Keratinocyte (primary cell): ENCODE measurements at places on chromosomes 5 and 9.

DNA sequence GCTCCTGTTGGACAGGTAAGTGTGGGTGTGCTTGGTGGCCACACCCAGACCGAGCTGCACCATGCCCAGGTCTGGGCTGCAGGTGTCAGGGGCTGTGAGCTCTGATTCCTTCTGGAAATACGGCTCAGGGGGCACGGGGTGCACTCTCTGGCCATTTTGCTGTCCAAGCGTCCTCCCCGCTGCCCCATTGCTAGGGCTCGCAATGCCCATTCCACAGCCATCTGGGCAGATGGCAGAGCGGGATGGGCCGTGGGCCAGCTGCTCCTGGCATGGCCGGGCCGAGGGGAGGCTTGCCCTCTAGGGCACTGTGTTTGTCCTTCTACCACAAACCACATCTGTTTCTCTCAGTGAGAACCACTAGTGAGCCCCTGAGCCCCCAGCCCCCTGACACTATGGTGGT is 67.9 kb upstream of the RXRA start:
- DNase-seq, result no peak

GRCh38 chr5:135477613-135478066 is 25.5 kb upstream of the TIFAB start:
- DNase-seq, result no peak

- no peak for DNase-seq
These were observed 184.5 kb downstream of the PDZD2 start for GRCh38 chr5:31823472-31823871.

GRCh38 chr5:5432020-5432707 is 9.7 kb downstream of the ICE1 start:
- no peak for DNase-seq

- no peak for DNase-seq
These were observed 101.2 kb downstream of the TRIM36 start for GRCh38 chr5:115068239-115069086.

GRCh38 chr9:110198357-110198756 is 9.6 kb downstream of the C9orf152 start:
- no peak for DNase-seq

- DNase-seq, result no peak
These were observed 58.5 kb upstream of the MYO10 start for GRCh38 chr5:16994565-16994964.

DNA sequence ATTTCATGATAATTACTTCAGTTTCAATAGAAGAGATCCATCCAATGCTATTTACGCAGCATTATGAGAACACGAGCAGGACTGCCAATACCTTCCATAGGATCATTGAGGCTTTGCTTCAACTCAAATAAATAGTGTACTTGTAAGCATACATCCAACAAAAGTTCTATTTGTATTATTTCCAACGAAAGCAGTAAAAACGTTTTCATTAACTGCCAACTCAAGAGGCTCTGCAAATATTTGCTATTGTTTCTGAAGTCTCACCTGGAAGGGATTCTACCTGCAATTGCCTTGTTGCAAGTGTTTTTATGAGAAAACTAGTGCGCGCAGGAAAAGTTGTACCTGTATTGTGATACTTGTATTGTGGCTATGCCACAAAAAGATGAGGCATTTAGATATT is 11.0 kb upstream of the GNPDA1 start:
- DNase-seq, result no peak

DNA sequence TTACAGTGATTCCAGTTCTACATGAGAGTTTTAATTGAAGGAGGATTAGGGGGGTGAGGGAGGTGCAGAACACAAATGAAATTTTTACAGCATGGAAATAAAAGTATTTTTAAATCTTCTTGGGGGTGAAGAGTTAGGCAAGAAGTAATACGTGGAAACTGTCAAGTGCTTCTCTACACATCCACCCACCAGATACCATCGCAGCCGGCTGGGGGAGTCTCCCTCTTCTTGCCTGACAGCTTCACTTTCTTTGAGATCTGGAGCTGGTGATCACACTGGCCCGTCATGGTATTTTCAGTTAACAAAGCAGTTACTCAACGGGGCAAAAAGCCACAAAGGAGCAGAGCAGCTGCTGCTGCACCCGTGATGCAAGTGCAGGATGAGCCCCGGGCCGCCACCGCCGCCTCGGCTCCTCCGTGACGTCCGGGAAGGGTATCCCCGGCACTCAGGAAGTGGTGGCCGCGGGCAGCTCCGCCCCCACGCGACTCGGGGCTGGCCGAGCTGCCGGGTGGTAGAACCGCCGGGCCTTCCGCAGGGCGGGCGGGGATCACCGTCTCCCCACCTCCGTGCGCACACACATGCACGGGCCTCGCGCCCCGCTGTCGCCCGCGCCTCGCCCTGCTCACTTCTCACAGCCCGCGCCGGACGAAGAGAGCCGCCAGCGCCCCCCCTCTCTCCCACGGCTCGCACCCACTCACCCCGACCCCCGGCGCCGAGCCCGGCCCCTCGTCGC is 2.4 kb upstream of the NR4A3 start:
- DNase-seq, result peak; percentile 46

- no peak for DNase-seq
These were observed 23.4 kb downstream of the GFPT2 start for GRCh38 chr5:180329606-180330269.

- DNase-seq, result no peak
These were observed 174.3 kb downstream of the TRPM3 start for GRCh38 chr9:70947086-70947485.

GRCh38 chr9:105418588-105419500 is 29.0 kb upstream of the FSD1L start:
- no peak for DNase-seq

GRCh38 chr9:1125741-1126140 is 75.6 kb downstream of the DMRT2 start:
- no peak for DNase-seq

- DNase-seq, result no peak
These were observed 20.1 kb upstream of the TCERG1 start for GRCh38 chr5:146426853-146427618.

GRCh38 chr5:10310066-10310779 is 2.5 kb upstream of the CMBL start:
- DNase-seq, result peak; percentile 69

DNA sequence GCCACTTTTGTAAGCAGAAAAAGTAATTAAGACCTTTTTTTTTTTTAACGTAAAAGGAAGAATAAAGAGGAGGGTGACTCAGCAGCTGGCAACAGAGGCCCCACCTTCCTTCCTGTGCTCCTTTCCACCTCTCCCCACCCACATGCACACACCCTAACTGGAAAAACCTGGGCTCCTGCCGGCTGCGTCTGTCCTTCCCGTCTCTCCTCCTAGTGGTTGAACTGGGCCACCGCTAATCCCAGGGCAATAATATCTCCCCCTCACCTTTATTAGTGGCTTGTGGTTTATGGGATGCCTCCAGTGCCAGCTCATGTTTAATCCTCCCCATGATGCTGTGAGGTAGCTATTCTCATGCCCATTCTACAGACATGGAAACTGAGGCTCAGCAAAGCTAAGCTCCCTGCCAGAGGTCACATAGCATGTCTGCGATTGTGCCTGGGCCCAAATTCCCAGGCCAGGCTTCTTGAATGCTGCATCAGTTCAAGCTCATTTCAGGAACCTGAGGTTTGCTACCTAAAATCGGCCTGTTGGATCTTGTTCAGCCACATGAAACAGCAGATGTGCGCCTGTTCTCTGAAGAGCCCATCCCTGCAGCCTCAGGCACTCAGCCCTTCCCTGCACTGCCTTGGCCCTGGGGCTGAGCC is 60.9 kb upstream of the IL17B start:
- DNase-seq, result peak; percentile 90

DNA sequence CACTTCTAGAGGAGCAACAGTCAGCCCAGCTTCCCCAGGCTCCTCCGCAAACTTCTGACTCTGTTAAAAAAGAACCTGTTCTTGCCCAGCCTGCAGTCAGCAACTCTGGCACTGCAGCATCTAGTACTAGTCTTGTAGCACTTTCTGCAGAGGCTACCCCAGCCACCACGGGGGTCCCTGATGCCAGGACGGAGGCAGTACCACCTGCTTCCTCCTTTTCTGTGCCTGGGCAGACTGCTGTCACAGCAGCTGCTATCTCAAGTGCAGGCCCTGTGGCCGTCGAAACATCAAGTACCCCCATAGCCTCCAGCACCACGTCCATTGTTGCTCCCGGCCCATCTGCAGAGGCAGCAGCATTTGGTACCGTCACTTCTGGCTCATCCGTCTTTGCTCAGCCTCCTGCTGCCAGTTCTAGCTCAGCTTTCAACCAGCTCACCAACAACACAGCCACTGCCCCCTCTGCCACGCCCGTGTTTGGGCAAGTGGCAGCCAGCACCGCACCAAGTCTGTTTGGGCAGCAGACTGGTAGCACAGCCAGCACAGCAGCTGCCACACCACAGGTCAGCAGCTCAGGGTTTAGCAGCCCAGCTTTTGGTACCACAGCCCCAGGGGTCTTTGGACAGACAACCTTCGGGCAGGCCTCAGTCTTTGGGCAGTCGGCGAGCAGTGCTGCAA is 72.8 kb downstream of the NUP214 start:
- DNase-seq, result no peak

- no peak for DNase-seq
These were observed 2.6 kb downstream of the SLC6A7 start for GRCh38 chr5:150192462-150192861.

- no peak for DNase-seq
These were observed 29.6 kb downstream of the C5orf58 start for GRCh38 chr5:170262061-170263045.

- no peak for DNase-seq
These were observed 41.9 kb downstream of the CDK7 start for GRCh38 chr5:69276422-69277174.

GRCh38 chr9:120477534-120478001 is 102.4 kb downstream of the CDK5RAP2 start:
- no peak for DNase-seq

DNA sequence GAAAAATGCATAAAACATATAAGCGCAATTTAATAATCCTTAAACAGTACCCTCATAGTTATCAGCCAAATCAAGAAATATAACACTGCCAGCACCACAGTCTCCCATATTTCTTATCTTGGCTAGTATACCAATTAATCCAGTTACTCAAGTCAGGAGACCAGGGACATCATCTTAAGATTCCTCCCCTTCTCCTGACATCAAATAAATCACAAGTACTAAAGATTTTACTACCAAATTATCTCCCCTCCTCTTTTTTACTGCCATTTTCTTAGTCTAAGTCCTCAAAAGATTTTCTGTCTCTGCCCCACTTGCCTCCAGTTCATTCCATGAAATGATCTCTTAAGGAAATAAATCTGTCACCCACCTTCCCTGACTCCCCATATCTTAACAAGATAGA is 37.0 kb downstream of the STRBP start:
- DNase-seq, result no peak

DNA sequence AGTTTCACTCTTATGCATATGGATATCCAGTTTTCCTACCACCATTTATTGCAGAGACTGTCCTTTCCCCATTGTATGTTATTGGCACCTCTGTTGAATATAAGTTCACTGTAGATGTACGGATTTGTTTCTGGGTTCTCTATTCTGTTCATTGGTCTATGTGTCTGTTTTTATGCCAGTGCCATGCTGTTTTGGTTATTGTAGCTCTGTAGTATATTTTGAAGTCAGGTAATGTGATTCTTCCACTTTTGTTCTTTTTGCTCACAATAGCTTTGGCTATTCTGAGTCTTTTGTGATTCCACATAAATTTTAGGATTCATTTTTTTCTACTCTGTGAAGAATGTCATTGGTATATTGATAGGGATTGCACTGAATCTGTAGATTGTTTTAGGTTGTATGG is 26.1 kb upstream of the CCNB1 start:
- DNase-seq, result no peak

DNA sequence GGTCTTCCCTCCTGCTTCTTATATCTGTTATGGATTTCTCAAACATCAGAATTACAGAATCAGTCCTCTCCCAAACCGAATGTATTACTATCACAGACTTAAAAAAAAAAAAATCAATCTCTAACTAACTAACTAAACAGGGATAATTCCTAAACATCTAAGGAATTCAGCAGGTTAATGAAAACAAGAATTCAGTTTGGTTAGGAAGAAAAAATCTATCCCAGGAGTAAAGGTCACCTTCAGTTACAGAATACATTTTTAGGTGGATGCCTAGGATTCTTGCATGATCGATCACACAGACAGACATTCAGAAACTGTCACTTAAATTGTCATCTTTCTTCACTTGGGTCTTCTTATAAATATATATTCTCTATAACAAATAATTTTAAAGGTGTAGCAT is 11.5 kb downstream of the PTAR1 start:
- no peak for DNase-seq

GRCh38 chr5:108266242-108266641 is 115.7 kb downstream of the FBXL17 start:
- DNase-seq, result no peak

- DNase-seq, result no peak
These were observed 1067.8 kb upstream of the EDIL3 start for GRCh38 chr5:85452322-85453025.

DNA sequence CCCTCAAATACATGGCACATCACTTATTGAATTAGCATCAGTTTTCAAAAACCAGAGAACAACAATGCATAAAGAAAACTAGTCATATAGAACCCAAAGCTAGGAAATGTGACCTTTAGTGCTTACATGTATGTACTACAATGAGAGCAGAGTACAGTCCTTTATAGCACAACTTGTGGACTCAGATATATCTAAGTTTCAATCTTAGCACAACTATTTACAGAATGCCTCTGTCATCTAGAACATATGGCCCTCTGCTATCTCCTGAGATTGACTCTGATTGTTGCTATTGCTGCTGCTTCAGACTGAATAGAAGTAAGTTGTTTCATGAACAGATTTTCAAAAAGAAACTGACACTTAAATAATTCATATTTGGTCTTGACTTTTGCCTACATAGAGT is 1536.2 kb downstream of the EFNA5 start:
- no peak for DNase-seq

GRCh38 chr9:72948575-72949243 is 4.1 kb downstream of the ALDH1A1 start:
- no peak for DNase-seq
